ENCODE measurements at places on chromosomes 12 and 14. TPM values are rescaled to one million over a fixed set of nuclear protein-coding genes. Genes with fewer than 3 reads are reported as not detected.

DNA sequence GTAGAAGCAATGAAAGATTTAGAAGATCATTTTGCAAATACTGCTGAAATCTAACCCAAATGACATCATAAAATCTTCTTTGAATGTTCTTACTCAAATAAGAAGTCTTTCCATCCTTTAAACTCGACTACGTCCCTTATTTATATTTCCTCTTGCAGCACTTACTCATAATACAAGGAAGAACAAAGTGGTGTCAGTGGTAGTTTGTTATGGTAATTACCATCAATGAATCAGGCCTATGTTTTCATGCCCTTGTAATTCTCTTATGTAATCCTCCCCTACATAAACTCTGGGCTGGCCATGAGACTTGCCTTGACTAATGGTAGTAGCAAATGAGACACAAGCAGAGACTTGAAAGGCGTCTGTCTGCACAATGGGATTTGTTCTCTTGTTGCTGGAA lies 17.0 kb downstream of the EEA1 start:
- peak; percentile 97 for ATAC-seq

DNA sequence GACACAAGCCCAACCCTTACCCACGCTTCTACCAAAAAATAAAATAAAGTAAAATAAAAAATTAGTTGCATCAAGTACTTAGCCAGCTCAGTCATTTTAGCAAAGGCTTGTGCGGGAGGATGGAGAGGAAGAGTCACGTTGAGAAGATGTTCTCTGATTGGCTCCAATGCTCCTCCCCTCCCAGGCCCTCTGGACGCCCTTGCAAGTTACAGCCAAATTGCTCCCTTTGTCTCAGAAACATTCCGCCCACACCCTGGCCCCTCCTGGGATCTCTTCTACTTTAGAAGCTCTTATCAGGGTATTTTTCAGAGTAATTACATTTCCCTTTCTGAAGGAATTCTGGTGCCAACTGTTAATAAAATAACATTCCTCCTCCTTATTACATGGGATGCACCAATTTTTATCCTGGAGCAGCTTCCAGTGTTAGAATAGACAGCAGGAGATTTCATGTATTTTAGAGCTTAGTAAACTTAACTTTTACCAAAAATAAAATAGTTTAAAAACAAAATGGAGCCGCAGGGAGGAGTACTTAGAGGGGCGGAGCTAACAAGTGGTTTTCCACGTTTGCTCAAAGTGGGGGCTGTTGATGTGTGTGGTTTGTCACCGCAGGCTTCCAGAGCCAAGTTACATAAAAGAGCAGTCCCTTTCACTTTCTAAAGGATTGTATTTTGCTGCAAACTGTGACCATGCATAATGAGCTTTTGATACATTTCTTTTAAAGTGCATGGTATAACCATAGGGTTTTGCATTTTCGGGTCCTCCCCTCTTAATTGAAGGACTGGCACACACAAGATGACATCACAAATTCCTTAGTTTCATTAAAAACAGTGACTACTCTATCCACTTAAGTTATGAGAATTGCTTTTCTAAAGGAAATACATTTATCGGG lies 71.7 kb upstream of the RAP1B start:
- peak; percentile 95 for ATAC-seq

MFAP5 gene
- total RNA-seq = not detected

GPR84 gene
- total RNA-seq = 2.2 TPM

WSCD2 gene
- total RNA-seq = not detected
